ENCODE measurements at places on chromosomes 4 and X.

GRCh38 chr4:165131247-165131832 is 18.7 kb upstream of the TMEM192 start:
- no peaks in the 10 kb centered on the region for H3K36me3 ChIP-seq
- no peak overlapping the region for H3K27ac ChIP-seq
- peak; percentile 68 for DNase-seq
- no peak overlapping the region for H3K4me3 ChIP-seq
- no peaks in the 10 kb centered on the region for H3K27me3 ChIP-seq

- H3K36me3 ChIP-seq, result no peaks in the 10 kb centered on the region
- DNase-seq, result no peak
- H3K4me3 ChIP-seq, result no peak overlapping the region
- peaks cover 3% of the 10 kb centered on the region for H3K27me3 ChIP-seq
- no peaks in the 10 kb centered on the region for H3K4me1 ChIP-seq
- H3K27ac ChIP-seq, result no peak overlapping the region
Measured at GRCh38 chrX:18016941-18017340, 155.8 kb upstream of the RAI2 start.

- H3K4me3 ChIP-seq, result no peak overlapping the region
- no peaks in the 10 kb centered on the region for H3K36me3 ChIP-seq
- H3K27ac ChIP-seq, result no peak overlapping the region
- DNase-seq, result no peak
- H3K4me1 ChIP-seq, result no peaks in the 10 kb centered on the region
- H3K27me3 ChIP-seq, result no peaks in the 10 kb centered on the region
Measured at GRCh38 chr4:138821331-138821730, 194.2 kb upstream of the NOCT start.

- H3K27me3 ChIP-seq, result peaks cover 9% of the 10 kb centered on the region
- H3K4me3 ChIP-seq, result no peak overlapping the region
- DNase-seq, result no peak
- H3K36me3 ChIP-seq, result no peaks in the 10 kb centered on the region
- no peaks in the 10 kb centered on the region for H3K4me1 ChIP-seq
Measured at GRCh38 chrX:15430076-15430475, 45.9 kb upstream of the VEGFD start.

DNA sequence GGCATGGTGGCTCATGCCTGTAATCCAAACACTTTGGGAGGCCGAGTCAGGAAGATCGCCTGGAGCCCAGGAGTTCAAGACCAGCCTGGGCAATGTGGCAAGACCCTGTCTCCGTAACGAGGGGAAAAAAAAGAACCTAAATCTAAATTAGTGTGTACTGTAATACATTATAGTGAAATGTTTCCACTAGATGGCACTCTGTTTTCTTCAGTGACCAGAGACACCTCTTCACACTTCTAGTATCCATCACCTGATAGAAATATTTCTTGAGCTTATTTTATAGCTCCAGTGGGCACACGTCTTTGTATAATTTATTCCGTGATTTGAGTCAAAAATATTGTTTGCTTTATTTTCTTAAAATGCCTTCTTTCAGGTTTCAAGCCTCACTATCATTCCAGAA is 600.9 kb upstream of the DIPK2B start:
- no peaks in the 10 kb centered on the region for H3K36me3 ChIP-seq
- H3K27ac ChIP-seq, result no peak overlapping the region
- no peak for DNase-seq
- H3K27me3 ChIP-seq, result no peaks in the 10 kb centered on the region

GRCh38 chrX:42485601-42486000 is 292.4 kb downstream of the PPP1R2C start:
- H3K4me3 ChIP-seq, result no peak overlapping the region
- no peaks in the 10 kb centered on the region for H3K36me3 ChIP-seq
- H3K4me1 ChIP-seq, result no peaks in the 10 kb centered on the region
- DNase-seq, result no peak

DNA sequence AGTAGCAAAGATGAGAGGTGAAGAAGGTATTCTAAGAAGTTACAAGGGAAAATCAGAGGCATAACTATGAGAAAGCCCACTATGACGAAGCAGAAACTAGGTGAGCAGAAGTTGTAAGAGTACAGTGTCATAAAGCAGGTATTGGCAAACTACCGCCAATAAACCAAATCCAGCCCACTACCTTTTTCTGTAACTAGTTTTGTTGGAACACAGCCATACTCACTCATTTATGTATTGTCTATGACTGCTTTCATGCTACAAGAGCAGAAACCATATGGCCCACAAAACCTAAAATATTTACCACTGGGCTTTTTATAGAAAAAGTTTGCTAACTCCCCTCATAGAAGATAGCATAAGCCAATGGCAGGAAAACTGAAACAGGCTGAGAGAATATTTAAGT is 31.8 kb upstream of the ZCCHC13 start:
- H3K36me3 ChIP-seq, result peaks cover 3% of the 10 kb centered on the region
- no peak overlapping the region for H3K27ac ChIP-seq
- H3K4me1 ChIP-seq, result no peaks in the 10 kb centered on the region
- DNase-seq, result no peak

DNA sequence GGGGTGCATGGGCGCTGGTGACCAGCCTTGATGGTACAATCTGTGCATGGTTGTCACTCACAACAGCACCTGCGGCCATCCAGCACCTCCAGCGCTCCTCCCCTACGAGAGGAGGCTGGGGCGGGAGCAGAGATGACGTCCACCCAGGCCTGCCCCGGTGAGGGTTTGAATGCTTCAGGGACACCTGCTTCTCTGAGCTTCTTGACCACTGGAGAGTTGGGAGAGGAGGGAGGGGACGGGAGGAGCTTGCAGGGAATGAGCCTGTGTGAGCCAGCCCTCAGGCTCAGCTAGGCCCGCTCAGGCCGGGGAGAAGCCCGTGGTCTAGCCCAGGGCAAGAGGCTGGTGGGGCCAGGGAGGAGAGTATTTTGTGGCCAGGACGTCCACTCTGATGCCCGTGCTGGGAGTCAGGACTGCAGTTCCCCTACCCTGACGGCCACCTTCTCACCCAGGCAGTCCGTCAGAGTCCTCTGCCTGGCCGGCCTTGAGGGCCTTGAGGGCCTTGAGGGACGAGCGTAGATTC is 59.2 kb downstream of the CPZ start:
- peaks cover 17% of the 10 kb centered on the region for H3K27me3 ChIP-seq
- H3K4me1 ChIP-seq, result no peaks in the 10 kb centered on the region
- H3K36me3 ChIP-seq, result no peaks in the 10 kb centered on the region
- no peak overlapping the region for H3K27ac ChIP-seq
- H3K4me3 ChIP-seq, result no peak overlapping the region

- H3K27ac ChIP-seq, result no peak overlapping the region
- DNase-seq, result no peak
- no peaks in the 10 kb centered on the region for H3K36me3 ChIP-seq
- no peaks in the 10 kb centered on the region for H3K4me1 ChIP-seq
Measured at GRCh38 chrX:45164021-45164621, 36.6 kb downstream of the DIPK2B start.

DNA sequence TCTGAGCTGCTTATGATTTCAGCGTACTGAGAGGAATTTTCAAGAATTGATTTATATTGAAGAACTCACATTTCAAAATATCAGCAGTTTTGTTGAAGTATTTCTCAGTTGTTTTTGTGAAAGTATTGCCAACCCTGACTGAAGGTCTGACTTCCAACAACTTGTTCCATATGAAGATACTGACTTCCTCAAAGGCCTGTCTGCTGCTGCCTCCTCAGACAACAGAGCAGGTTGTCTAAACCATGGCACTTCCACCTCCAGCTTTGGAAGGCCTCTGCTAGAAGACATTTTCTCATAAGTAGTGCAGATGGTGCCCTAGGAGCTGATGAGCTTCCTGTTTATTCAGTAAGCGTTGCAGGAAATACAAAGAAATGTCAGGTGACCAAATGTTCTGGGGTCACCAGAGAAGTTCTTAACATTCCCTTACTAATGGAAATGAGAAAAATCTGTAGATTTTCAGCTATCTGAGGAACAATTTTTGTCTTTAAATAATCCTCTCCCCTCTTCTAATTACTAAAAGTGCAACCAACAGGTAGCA is 28.8 kb downstream of the FGF2 start:
- no peak overlapping the region for H3K27ac ChIP-seq
- no peaks in the 10 kb centered on the region for H3K36me3 ChIP-seq
- no peaks in the 10 kb centered on the region for H3K4me1 ChIP-seq
- no peak for DNase-seq
- H3K4me3 ChIP-seq, result no peak overlapping the region

DNA sequence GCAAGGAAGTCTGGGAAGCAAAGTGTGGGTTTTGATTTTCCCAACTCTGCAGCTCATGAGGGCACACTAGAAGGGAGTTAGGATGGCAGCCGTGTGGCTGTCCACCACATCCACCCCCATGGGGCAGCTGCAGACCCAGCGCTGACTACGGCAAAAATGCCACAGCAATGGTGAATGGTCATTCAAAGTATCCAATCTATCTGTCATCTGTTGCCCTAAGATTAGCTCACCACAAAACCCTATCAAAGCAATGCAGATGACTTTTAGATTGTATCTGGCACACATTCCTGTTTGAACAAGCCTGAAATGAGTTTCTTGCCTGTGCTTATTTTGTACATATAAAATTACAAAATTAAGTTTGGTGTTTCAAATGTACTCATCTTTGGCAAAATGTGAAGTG is 29.7 kb upstream of the HPSE start:
- no peaks in the 10 kb centered on the region for H3K27me3 ChIP-seq
- no peak overlapping the region for H3K27ac ChIP-seq
- peaks cover 5% of the 10 kb centered on the region for H3K4me1 ChIP-seq
- no peak overlapping the region for H3K4me3 ChIP-seq
- DNase-seq, result no peak

DNA sequence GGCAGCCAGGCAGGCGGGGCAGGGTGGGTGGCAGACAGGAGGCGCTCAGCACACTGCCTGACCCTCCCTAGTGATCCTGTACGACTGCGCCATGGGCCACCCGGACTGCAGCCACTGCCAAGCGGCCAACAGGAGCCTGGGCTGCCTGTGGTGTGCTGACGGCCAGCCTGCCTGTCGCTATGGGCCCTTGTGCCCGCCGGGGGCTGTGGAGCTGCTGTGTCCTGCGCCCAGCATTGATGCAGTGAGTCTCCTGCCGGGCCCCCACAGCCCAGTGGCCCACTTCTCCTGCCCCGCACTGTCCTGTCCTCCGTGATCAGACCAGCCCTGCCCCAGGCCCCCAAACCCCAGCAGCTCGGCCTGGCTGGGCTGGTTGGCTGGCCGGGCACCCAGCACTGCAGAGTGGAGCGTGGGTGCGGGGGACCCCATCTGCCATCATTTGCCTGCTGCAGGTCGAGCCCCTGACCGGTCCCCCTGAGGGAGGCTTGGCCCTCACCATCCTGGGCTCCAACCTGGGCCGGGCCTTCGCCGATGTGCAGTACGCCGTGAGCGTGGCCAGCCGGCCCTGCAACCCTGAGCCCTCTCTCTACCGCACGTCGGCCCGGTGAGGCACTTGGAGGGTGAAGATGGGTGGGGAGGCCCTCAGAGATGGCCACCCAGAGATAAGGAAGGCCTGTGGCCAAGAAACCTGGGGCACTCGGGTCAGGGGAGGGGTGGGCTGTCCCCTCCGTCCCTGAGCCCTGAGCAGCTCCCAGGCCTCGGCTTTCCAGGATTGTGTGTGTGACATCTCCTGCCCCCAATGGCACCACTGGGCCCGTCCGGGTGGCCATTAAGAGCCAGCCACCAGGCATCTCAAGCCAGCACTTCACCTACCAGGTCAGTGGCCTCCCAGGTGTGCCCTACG is 7.6 kb downstream of the PLXNB3 start:
- no peaks in the 10 kb centered on the region for H3K27me3 ChIP-seq
- DNase-seq, result no peak
- no peaks in the 10 kb centered on the region for H3K36me3 ChIP-seq
- H3K27ac ChIP-seq, result no peak overlapping the region

DNA sequence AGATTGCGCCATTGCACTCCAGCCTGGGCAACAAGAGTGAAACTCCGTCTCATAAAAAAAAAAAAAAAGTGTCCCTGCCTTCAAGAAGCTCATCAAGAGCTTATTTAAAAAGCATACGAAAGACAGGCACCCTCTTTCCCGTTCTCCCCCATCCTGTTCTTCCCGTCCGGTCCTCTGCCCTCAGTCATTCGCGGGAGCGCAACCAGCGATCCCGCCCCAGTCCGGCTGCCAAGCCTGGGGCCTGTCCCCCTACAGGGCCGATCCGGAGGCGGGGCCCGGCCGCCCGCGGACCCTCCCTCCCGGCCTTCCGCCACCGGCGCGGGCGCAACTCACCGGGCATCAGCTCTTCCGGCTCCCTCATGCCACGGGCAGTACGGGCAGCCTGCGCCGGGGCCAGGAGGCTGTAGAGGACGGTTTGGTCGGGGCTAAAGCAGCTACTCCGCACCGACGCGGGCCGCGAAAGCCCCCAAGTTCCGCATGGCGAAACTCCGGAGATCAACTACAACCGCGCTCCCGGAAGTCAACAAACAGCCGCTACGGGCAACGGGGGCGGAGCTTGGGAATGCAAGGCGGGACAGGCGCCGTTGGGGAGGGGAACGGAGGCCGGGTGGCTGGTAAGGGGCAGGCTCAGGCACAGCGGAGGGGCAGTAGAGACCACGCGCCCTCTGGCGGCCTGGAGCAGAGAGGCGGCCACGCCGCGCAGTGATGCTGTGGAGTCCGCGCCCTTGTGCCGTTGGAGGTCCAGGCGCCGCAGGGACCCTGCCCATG is at the start of gene RPGR:
TSS of gene RPGR (minus strand) at position 503 of the 768 bp plus-strand sequence. CDS start at position 361, 142 bp downstream.
- no peaks in the 10 kb centered on the region for H3K36me3 ChIP-seq
- H3K27me3 ChIP-seq, result no peaks in the 10 kb centered on the region
- H3K4me3 ChIP-seq, result peak within 1 kb of the TSS; percentile 74
- H3K27ac ChIP-seq, result peak within 1 kb of the TSS; percentile 88
- peak; percentile 95 for DNase-seq

- H3K4me1 ChIP-seq, result no peaks in the 10 kb centered on the region
- no peak for DNase-seq
- no peak overlapping the region for H3K4me3 ChIP-seq
- H3K27ac ChIP-seq, result no peak overlapping the region
Measured at GRCh38 chr4:185580699-185581098, 45.4 kb upstream of the PDLIM3 start.

DNA sequence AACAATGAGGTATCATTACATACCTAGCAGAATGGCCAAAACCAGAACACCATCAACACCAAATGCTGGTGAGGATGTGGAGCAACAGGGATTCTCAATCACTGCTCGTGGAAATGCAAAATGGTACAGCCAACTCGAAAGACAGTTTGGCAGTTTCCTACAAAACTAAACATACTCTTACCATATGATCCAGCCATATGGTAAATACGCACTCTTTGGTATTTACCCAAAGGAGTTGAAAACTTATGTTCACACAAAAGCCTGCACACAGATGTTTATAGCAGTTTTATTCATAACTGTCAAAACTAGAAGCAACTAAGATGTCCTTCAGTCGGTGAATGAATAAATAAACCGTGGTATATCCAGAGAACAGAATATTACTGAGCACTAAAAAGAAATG is 7.8 kb downstream of the CASP3 start:
- no peak overlapping the region for H3K4me3 ChIP-seq
- DNase-seq, result no peak
- H3K36me3 ChIP-seq, result peaks cover 5% of the 10 kb centered on the region
- no peak overlapping the region for H3K27ac ChIP-seq
- H3K27me3 ChIP-seq, result no peaks in the 10 kb centered on the region
- H3K4me1 ChIP-seq, result no peaks in the 10 kb centered on the region
